NCI-H1436 treated with DMSO at 0.1 percent for 48 hours (cell line): ENCODE measurements at places on chromosomes 12 and 14.
A peak's percentile ranks its signal among the peaks of the same experiment; 100 is the strongest.

GRCh38 chr12:23687947-23688346 lies 261.5 kb downstream of the SOX5 start:
- no peak for DNase-seq

GRCh38 chr12:86634456-86635410 lies 378.5 kb upstream of the MGAT4C start:
- DNase-seq, result no peak

GRCh38 chr12:11486623-11487444 lies 91.5 kb upstream of the PRB2 start:
- peak; percentile 38 for DNase-seq

DNA sequence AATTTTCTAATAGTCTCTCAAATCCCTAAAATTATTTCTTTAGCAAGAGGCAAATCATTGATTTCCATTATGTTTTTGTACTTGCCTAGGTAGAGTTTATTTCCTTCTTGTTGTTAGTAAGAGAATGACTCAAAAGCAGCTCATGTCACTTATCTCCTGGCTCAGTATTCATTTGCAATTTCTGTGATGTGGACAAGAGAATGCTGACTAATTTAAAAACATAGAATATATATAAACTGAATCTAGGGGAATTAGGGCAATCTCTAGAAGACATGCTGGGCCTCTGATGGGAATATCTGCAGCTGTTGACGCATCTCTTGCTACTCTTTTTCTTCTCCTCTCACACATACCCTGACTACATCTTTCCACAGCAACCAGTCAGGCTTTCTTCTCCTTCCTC lies 130.8 kb upstream of the PRKD1 start:
- no peak for DNase-seq

GRCh38 chr14:91344096-91344495 lies 73.5 kb downstream of the CCDC88C start:
- DNase-seq, result no peak

DNA sequence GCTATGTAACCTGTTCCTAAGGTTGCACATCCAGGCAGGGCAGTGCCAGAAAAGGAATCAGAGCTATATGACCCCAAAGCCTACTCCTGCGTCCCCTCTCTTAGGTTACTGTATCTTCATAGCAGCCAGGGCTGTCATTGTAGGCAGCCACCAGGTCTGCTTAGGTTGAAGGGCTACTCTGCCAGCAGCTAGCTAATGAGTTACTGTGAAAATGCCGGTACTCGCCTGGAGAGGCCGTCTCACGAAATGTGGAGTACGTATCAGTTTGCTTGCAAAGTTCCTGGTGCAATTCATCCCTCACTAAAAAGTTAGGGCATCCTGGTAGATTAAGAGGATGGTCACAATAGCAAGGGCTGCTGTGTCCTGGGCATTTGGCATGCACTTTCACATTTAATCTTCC lies 50.9 kb downstream of the RPH3A start:
- no peak for DNase-seq

GRCh38 chr12:121810234-121810817 lies 6.5 kb downstream of the SETD1B start:
- no peak for DNase-seq

DNA sequence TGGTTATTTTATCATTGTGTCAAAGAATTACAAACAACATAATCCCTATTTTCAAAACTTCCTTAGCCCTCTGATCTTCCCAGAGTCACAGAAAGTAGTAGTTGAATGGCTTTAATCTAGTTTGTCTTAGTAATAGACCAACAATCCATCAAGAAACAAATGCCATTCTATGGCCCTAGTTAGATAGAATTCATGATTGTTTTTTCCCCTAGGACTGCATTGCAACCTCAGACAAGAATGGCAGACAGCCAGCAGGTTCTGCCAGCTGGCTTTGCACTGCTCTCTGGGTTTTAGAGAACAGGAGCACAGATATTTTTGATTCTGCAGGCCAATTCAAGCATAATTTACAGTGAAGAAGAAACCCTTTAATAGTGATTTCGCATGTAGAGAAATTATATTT lies 33.8 kb downstream of the SYT1 start:
- peak; percentile 32 for DNase-seq

DNA sequence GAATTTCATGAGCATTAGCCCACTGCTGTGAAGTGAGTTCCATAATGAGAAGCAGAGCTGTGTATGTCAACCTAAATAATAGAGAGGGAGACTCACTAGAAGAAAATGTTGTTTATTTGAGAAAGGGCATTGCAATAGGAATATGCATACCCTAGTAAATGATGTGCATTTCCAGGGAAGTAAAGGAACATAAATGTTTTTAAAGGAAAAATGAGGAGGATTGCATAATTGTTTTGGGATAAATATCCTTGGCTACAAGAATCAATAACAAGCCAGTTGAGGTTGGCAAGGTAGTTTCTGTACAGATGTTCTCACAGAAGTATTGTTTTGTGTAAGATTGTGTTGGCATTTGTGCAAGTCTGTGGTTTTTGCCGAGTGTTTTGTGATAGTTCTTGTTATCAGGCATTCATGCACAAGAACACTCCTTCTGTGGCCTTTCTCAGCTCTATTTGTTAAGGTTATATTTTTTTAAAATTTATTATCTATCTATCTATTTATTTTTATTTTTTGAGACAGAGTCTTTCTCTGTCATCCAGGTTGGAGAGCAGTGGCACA lies 47.1 kb downstream of the EMP1 start:
- no peak for DNase-seq

- peak; percentile 29 for DNase-seq
Observed at GRCh38 chr14:78902010-78902623, 731.9 kb downstream of the NRXN3 start.

DNA sequence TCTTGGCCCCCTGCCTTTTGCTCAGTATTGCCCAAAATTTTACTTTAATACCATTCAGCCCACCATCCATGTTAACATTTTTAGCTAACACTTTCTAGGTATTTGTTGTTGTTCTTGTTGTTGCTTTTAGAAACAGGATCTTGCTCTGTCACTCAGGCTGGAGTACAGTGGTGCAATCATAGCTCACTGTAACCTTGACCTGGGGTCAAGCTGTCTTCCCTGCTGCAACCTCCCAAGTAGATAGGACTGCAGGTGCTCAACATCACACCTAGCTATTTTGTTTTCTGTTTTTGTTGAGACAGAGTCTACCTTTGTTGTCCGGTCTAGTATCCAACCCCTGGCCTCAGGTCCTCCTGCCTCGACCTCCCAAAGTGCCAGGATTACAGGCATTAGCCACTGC lies 4.0 kb downstream of the MIPOL1 start:
- DNase-seq, result no peak

DNA sequence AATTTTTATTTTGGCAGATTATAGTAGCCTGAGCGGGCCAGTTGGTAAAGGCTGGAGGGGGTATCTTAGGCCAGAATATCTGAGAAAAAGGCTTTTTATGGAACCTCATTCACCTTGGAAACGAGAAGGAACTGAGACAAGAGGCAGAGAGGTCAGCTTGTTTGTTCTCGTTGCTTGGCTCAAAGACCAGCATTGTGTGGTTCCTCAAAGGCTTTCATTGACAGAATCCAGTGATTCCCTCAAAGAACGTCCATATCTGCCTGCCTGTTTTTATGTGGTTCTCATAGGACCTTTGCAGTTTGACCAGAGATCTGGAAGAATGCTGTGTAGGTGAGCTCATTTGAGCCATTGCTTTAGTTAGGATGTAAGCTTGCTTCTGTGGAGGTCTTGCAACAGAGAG lies 117.3 kb downstream of the CFAP54 start:
- DNase-seq, result no peak

- DNase-seq, result no peak
Observed at GRCh38 chr14:53247596-53248370, 94.7 kb upstream of the DDHD1 start.

DNA sequence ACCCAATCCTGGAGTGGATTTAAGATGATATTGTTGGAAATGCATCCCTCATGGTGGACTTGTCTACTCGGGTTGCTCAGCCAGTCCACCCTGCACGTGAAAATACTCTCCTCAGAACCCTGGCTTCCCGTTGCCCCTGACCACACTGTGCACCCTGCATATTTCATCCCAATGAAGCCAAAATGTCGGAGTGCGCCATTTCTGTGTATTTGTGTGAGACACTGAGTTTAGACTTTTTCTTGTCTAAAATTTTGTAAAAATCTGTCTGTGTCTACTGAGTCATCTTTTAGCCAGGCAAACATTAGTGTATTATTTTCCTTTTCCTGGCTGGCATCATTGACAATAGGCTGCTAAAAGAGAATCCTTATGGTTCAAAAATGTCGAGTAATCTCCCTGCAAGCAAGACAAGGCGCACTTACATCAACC lies 485 bp upstream of the PNMA1 start:
- DNase-seq, result no peak
